ENCODE measurements at places on chromosomes 4 and X.

DNA sequence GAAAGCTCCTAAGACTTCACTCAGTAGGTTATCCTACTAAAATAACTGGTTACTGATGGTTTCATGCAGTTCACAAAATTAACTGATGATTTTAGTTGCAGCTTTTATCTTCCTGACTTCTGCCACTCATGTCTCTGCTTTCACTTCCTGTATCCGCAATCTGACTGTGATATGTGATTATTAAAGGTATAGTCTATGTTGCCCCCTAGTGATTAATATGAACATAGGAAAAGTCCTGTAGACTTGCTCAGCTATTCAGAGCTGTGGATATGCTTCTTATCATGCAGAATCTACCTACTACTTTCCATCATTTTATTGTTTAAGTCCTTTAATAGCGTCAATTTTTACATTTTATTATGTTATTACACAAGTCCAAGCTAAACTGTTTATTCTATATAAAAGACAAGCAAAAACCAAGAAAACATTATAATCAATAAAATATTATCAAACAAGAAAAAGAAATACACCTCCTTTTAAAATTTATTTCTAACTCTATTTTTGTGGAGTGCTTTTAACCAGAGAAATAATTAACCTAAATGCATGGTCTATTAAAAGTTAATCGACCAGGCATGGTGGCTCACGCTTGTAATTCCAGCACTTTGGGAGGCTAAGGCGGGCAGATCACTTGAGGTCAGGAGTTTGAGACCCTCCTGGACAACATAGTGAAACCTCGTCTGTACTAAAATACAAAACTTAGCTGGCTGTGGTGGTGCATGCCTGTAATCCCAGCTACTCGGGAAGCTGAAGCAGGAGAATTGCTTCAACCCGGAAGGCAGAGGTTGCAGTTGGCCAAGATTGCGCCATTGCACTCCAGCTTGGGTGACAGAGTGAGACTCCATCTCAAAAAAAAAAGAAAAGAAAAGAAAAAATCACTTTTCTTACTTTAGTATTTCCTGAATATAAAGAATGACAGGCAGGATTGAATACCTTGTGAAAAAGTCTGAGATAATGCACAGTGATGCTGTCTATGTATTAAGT, 40.4 kb upstream of the TLR2 start:
- no peak for DNase-seq

GRCh38 chr4:155220025-155220424, 11.6 kb downstream of the NPY2R start:
- no peak for DNase-seq

DNA sequence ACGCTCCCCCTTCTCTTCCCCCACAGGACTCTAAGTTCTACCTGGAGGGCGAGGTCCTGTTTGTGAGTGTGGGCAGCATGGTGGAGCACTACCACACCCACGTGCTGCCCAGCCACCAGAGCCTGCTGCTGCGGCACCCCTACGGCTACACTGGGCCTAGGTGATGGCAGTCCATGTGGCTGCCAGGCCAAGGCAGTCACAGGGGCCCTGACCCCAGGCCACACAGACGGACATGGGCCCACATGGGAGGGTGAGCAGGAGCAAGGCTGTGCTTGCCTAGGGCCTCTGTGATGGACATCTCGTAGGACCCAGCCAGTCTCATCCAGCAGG, 10.0 kb upstream of the ADD1 start:
- DNase-seq = no peak

GRCh38 chrX:143642426-143642825, 6.5 kb upstream of the SLITRK4 start:
- no peak for DNase-seq

- DNase-seq = no peak
Observed at GRCh38 chr4:8340781-8341241, 71.3 kb downstream of the HTRA3 start.

- no peak for DNase-seq
Observed at GRCh38 chr4:186236126-186236525, 8.8 kb downstream of the KLKB1 start.

GRCh38 chr4:7168106-7168505, 24.2 kb upstream of the SORCS2 start:
- DNase-seq = no peak

DNA sequence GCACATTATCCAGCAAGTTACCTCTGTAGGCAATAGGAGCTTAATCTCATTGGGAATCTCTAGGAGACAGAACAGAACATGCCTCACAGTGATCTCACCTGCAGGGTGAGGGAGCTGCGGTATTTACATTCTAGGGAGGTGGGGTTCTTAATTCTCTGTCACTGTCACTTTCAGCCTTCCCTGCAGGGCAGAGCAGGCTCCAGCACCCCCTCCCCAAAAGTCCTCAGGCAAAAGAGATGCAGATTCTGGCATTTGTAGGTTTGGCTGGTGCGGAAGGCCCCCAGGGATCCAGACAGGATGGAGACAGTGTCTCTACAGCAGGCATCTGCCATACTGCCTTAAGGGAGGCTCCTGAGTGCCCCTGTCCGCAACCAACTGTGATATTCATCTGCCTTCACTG, 166.4 kb upstream of the ATP6AP2 start:
- no peak for DNase-seq

DNA sequence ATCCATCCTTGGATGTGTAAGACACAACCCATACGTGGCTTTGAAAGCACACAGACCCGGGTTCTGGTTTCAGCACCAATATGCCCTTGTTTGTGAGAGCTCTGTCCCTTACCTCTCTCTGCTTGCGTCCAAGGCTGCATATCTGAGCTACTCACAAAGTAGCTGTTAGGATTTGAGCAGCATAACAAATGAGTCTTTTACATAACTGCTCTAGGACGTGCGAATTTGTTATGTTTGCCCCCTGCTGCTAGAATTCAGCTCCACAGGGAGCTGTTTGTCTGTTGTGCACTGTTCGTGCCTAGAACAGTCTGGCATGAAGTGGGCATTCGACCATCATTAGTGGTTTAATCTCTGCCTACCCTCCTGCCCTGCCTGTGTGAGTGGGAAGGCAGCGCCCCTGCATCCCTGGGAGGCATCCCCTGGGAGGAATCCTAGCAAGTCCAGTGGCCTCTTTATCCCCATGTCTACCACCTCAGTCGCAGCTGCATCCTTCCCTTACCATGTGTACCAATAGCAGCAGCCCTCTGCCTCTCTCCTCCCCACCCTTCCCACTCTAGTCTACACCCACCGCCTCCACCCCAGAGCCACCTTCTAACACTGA, 42.1 kb downstream of the SLC2A9 start:
- DNase-seq = no peak

GRCh38 chr4:111988514-111988913, 156.7 kb upstream of the FAM241A start:
- DNase-seq = no peak

- no peak for DNase-seq
Observed at GRCh38 chr4:152091405-152091804, 330.6 kb upstream of the GATB start.

DNA sequence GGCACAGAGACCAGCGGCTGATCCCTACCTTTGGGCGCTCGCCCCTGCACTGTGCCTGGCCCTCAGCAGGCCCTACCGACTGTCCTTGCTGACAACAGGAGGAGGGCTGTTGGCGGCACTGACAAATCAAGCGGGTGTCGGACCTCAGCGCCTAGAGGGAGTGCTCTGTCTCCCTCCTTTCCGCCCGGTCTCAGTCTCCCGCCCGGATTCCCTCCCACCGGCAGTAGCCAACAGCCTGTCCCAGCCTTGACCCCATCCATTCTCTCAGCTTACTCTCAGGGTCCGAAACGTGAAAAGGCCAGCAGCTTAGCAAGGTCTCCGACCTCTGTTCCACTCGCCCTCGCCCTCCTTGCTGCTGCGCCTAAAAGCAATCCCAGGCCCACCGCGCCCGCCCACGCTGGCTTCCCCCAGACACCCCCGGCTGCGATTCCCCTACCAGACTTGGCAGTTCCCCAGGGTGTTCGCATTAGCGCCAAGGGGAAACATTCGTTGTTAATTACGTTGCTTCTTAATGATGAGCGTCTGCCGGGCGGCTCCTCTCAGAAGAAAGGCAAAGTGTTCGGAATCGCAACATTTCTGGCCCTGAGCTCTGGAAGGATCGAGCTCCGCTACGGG, 96.2 kb downstream of the SOWAHB start:
- DNase-seq = no peak

Data from stimulated activated CD4-positive, alpha-beta T cell treated with anti-CD3 and anti-CD28 coated beads, Interleukin-4, amount 100 ng/mL, for 1 hour (primary cell).